ENCODE measurements at places on chromosomes 6 and 20.

- no peak for DNase-seq
Observed at GRCh38 chr20:44720621-44720996, 5.4 kb downstream of the CCN5 start.

DNA sequence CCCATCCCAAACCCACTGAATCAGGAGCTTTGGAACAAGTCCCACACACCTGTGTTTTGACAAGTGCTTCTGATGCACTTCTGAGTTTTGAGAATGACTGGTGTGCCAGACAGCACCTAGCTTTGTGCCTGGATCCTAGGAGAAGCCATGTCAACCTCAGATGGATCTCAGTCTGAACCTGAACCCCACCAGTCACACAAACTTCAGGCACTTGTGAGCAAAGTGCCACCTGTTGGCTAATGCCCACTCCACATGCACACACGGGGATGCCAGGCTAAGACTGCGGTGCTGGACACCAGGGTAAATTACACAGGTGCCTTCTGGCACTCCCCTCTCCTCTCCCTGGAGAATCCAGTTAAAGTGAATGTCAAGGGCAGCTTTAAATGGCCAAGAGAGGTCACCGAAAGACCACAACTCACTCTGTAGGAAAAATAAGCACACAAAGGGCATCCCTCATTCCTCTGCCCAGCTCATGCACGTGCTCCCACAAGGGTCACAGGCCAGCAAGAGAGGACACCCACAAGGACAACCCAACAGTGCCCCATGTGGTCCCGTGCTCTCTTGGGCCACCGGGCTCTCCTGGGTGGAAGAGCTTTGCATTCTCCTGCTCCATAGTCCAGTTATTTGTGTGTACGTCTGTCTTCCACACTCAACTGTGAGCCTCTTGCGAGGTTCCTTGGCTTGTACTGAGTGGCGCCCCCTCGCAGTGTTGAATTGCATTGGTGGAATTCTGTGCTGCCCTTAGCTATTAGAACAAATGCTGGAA lies 45.6 kb downstream of the TAF8 start:
- DNase-seq: no peak

GRCh38 chr6:149259753-149260152 lies 57.8 kb upstream of the TAB2 start:
- no peak for DNase-seq

- peak; percentile 71 for DNase-seq
Observed at GRCh38 chr20:37202267-37202943, 23.1 kb upstream of the MROH8 start.

DNA sequence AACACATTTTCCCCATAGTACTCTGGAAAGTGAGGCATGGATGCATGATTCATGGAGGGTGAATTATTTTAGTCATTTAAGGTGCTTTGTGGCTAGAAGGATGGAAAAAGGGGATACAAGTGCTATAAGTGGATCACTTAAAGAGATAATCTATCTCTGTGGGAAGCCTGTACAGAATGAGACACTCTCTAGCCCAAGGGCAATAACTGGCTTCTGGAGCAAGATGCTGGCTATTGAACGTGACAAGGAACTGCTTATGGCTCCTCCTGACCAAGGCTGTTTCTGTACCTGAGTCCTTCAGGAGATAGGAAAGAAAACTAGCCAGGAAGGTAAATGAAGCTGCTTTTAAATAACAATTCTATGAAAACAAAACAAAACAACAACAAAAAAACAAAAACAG lies 590.7 kb downstream of the EYS start:
- DNase-seq: no peak

- no peak for DNase-seq
Observed at GRCh38 chr6:133889557-133890403, 867 bp downstream of the TCF21 start.

Data from kidney capillary endothelial cell (primary cell).